Activated naive CD4-positive, alpha-beta T cell treated with anti-CD3 and anti-CD28 coated beads, Interleukin-2, amount 50 U/mL, for 72 hours (primary cell): ENCODE measurements at places on chromosomes 7 and 10.

DNA sequence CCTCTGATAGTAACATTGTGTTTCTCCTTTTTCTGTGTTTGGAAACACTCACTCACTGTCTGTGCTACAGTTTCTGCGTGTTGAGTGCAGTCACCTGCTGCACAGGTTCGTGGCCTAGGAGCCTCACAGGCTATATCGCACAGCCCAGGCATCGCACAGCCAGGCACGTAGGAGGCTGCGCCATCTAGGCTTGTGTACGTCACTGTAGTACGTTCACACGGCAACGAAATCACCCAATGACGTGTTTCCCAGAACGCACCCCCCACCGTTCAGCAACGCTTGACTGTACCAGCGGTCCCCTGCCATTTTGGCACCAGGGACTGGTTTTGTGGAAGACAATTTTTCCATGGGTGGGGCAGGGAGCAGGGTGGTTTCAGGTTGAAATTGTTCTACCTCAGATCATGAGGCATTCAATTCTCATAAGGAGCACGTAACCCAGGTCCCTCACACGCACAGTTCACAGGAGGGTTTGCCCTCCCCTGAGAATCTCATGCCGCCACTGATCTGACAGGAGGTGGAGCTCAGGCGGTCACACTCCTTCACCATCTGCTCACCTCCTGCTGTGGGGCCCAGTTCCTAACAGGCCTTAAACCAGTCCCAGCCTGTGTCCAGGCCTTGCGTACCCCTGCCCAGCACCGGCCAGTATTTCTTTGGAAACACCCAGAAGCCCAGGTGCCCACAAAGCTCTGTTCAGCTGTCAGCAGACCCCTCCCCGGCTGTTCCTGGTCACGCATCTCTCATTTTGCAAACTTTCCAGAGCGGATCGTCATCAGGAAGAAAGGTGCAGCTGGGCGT, 23.2 kb upstream of the PRKAR1B start:
- no peak for DNase-seq

DNA sequence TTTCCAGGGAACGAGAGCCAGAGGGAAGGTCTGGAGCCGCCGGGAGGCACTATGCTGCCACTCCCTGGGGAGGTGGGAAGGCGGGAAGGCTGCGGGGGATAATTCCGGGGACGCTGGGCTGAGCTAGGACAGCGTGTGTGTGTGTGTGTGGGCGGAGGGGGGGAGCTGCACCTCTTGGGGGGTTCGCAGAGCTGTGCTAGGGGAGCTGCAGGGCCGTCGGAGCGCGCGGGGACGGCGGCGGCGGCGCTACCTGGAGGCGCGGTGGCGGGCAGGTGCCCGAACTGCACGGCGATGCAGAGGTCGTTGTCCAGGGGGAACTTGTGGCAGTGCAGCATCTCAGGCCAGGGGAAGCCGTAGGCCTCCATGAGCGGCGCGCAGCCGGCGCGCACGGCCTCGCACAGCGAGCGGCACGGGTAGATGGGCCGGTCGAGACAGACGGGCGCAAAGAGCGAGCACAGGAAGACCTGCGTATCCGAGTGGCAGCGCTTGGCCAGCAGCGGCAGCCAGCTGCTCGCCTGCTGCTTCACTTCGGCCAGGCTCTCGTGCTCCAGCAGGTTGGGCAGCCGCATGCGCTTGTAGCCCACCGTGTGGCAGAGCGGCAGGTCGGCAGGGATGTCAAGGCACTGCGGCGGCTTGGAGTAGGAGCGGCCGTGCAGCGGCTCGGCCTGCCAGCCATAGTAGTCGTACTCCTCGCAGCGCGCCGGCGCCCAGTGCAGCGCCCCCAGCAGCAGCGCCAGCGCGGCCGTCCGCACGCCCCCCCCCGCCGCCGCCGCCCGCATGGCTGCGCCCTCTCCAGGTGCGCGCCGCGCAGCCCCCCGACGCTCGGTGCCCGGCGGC, 526 bp downstream of the SFRP5 start:
- peak; percentile 26 for DNase-seq

GRCh38 chr10:19795684-19796083, 20.5 kb upstream of the PLXDC2 start:
- no peak for DNase-seq

DNA sequence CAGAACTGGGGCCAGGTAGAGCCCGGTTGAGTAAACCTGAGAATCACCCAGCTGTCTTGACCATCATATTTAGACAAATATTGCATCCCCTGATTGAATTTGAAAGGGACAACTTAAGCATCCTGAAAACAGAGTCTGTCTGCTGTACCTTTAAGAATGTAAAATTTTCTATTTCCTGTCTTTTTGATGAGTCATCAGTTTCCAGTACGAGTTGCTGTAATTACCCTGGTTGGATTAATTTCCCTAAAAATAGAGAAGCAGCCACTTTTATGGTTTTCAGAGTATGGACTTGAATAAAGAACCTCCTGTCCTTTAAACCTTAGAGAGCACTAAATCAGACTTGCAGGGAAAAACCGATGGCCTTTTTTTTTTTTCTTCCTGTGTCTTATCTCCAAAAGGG, 164.6 kb upstream of the SH2B2 start:
- no peak for DNase-seq

- DNase-seq, result no peak
Observed at GRCh38 chr10:72081772-72082590, 6.4 kb downstream of the SPOCK2 start.

DNA sequence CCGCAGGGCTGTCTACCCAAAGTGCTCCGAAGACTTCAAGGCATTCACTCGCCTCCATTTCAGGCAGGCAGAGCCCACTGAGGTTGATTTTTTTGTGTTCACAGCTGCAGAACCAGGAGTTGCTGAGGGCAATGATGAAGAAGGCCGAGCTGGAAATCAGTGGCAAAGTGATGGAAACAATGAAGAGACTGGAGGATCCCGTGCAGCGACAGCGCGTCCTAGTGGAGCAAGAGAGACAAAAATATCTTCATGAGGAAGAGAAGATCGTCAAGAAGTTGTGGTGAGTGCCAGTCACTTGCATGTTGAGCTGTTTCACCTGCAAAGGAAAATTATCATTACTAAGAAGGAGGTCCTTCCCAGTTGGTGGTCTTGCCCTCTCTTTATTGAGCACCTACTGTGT, 210.5 kb downstream of the ARHGAP21 start:
- no peak for DNase-seq

DNA sequence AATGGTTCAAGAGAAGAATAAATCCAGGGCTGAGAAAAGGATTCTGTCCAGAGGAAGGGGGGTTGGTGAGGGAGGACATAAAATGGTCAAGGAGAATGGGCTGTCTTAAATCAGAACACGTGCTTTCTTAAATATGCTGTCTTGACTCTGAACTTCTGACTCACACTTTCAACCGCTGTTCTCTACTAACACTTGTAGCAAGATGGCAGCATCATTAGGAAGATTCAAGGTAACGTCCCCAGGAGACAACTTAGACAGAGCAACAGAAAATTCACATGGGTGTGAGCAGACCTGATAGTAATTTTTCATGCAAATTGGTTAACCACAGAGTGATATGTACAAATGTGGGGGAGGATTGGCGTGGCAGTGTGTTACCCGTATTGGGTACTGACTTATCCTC, 126.8 kb upstream of the GALNT17 start:
- no peak for DNase-seq

GRCh38 chr7:17487343-17487742, 188.9 kb downstream of the AHR start:
- DNase-seq, result no peak

- DNase-seq, result no peak
Observed at GRCh38 chr7:137601642-137602041, 245.1 kb downstream of the DGKI start.
